ENCODE measurements at places on chromosomes 2 and 18.

DNA sequence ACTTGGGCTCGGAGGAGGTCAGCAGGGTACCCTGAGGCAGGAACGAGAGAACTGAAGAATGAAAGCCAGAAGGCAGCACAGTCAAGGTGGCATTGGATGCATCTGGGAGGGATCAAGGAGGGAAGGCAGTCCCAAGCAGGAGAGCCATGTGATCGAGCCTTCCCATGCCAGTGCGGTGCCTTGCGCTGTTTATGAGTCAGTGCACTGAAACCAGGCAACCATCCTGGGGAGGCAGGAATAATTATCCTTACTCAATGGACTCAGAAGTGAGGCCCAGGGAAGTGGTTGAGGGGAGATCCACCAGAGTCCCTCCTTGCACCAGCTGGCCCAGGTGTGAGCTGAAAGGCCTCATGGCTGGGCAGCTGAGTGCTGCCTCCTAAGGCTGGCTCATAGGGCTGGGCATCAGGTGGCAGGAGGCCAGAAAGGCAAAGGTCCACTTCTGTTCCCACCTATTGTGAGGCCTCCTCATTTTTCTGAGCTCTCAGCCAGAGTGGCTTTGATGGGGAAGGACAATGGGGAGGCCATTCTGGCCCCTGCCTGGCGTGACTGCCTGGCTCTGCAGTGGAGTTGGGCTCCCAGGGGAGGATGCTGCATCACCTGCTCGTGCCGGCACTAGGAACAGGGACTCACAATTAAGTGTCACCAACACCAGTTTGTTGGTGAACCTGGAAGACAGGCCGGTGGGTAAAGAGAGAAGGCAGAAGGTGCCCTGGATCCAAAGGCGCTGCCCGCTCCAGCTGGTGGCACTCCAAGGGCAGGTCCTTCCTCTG, 82.3 kb downstream of the TFCP2L1 start:
- DNase-seq, result no peak

- DNase-seq, result no peak
These were observed 9.1 kb downstream of the ITM2C start for GRCh38 chr2:230873661-230874401.

GRCh38 chr2:96104487-96104861, 11.9 kb downstream of the ADRA2B start:
- no peak for DNase-seq

DNA sequence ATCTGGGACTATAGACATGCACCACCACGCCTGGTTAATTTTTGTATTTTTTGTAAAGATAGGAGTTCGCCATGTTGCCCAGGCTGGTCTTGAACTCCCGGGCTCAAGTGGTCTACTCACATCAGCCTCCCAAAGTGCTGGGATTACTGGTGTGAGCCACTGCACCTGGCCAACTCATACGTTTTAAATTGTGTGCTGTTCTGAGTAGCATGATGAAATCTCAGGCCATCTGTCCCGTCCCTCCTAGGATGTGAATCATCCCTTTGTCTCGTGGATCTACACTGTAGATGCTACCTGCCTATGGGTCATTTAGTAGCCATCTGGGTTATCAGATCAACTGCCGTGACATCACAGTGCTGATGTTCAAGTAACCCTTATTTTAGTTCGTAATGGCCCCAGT, 38.5 kb upstream of the RMP24 start:
- no peak for DNase-seq

DNA sequence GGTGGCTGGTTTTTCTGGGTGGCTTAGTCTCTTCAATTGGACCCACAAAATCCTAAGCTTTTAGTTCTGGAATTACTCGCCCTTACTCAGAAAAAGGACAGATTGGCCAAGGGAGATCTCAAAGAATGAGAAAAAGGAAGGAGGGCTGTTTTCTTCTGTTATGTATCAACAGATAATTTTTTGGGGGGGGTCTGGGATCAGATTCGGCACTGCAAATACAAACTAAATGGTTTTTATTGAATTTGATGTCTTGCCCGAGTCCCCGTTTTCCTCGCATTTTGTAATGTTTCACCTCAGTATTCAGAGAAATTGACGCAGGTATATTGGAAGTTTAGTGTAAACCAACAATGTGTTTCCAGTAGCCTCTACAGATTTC, 762 bp downstream of the YIPF4 start:
- DNase-seq, result no peak

- DNase-seq, result no peak
These were observed 11.5 kb downstream of the TRIP12 start for GRCh38 chr2:229910147-229910831.

DNA sequence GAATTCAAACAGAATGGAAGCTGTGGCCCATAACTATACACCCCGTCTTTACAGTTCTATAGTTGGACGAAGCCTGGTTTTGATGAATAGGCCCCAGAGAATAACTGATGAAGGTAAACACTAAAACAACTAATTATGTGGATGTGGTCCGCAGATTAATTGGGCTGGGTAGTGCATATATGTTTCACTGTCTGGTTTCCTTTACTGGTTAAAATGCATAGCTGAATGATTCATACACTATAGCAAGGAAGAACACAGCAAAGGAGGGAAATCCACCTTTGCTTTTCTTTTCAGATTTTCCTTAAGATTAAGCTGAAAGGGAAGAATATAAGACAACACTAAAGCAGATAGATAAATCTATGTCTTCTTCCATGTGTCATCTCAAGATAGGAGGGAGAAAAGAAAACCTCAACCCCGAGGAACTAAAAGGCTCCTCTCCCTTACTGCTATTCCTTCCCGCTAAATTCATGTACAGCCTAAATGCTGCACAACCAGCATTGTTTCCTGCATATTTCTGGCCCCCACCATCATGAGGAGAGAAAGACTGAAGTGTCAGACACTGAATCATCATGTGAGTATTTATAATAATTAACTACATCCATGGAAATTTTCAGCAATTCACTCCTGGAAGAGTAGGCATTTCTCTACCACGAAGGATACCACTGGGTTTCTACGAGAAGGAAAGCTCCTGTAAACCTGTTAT, 297.1 kb upstream of the CCDC68 start:
- DNase-seq, result no peak

- no peak for DNase-seq
These were observed 57.0 kb downstream of the ZNF407 start for GRCh38 chr18:74654638-74655037.

DNA sequence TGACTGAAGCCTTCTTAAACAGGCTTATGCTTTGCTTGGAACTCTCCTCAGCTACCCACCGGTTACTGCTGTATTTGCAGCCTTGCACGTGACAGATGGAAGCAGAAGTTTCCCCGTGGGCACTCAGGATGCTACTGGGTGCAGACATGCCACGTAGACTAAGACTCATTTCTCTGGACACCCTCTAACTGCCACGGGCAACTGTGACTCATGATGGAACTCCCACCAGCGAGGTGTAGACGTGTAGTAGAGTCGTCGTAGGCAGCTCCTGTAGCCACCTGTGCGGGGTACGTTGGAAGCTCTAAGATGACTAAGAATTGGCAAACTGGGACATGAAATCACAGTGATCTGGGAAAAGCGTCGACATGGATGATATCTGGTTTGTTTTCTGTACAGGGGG, 27.5 kb downstream of the TSHZ1 start:
- DNase-seq, result no peak

DNA sequence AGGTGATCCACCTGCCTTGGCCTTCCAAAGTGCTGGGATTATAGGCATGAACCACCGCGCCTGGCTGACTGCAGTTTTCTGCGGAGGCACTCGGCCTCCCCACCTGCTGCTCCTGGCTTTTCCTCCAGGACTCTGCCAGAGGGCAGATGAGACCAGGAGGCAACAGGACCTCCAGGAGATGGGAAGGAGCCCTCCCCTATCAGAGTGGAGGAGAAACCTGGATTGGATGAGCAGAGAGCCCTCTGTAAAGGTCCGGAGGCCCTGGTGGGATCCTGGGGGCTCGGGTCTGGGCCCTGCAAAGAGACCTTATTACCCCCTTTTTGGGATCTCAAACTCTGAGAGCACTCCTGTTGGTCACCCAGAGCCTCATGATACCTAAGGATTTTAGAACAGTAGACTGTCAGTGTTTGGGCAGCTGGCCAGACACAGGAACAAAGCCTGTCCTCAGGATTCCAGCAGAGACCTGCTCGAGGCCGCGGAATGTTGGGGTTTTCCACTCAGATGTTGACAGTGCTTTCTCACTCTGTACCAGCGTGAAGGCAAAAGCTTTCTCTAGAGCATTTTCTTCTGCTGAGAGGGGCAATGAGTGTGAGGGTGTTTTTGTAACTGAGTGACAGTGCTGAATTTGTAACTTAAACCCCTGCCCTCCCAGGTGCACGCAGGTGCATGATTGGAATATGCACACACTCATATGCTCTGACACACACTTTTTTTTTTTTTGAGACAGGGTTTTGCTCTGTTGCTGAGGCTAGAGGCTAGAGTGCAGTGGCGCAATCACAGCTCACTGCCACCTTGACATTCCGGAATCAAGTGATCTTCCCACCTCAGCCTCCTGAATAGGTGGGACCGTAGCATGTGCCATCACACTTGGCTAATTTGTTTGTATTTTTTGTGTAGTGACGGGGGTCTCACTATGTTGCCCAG, 48.4 kb downstream of the NPPC start:
- no peak for DNase-seq

- no peak for DNase-seq
These were observed 63.0 kb downstream of the RHBDD1 start for GRCh38 chr2:226898897-226899296.

DNA sequence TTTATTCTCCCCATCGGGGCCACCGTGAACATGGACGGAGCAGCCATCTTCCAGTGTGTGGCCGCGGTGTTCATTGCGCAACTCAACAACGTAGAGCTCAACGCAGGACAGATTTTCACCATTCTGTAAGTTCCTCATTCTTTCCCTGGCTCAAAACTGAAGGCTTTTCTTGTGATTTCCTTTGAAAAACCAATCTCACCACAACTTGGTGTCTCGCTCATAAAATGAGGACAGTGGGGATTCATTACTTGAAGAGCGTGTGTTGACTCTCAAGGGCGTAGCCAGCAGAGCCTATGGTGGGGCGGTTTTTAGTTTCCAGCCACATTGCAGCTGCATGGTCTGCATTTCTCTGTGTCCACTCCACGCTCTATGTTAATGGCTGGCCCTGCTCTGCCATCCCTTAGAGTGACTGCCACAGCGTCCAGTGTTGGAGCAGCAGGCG, 29.0 kb downstream of the SLC1A4 start:
- DNase-seq, result no peak

- DNase-seq, result no peak
These were observed 299.6 kb upstream of the ZNF521 start for GRCh38 chr18:25651553-25651952.

DNA sequence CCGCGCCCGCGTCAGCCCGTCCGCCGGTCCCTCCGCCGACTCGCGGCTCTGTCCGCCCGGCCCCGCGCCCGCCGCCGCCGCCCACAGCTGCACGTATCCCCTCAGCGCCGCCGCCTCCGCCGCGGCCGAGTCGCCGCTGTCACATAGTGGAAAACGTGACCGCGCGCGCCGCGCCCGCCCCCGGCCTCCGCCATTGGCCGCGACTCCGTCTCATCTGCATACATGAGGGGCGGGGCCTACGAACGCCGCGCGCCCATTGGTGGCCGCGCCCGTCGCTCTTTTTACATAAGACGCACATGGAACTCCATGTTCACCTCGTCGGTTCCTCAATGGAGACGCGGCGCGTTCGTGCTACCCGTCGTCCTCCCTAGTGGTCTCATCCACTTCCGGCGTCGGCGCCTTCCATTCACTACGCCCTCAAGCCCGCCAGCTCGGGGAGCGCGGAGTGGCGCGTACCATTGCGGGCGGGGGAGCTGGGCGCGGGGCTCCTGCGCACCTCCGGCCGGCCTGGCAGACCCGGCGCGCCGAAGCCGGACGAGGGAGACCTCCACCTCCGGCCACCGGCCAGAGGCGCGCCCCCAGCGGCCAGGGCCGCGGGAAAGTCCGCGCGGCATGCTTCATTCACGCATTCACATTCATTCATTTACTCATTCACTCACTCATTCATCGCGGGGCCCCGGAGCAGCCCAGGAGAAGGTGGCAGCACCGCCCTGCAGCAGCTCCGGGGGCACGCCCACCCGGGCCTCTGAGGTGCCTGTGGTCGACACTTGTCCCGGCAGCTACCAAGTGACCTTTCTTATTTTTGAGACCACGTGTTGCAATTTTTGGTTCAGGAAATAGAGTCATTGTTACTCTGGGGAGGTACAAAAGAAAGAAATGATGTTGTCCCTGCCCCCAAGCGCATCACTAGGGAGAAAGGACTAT, 502 bp upstream of the PER2 start:
- peak; percentile 95 for DNase-seq

GRCh38 chr2:44751754-44752479, 189.6 kb upstream of the SIX3 start:
- DNase-seq, result no peak

GRCh38 chr2:201419986-201420385, 31.3 kb downstream of the TRAK2 start:
- no peak for DNase-seq

DNA sequence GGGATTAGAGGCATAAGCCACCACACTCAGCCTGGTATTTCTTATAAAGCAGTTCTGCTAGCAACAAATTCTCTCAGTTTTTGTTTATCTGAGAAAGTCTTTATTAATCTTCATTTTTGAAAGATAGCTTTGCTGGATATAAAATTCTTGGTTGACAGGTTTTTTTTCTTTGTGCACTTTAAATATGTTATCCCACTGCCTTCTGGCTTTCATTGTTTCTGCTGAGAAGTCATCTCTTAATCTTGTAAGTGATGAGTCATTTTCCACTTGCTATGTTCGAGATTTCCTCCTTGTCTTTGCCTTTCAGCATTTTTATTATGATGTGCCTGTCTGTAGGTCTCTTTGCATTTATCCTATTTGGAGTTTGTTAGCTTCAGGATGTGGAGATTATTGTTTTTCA, 5.9 kb upstream of the ELAC1 start:
- no peak for DNase-seq

Measured in activated CD4-positive, CD25-positive, alpha-beta regulatory T cell (primary cell).